ENCODE measurements at places on chromosomes 5 and 9.
A peak's percentile ranks its signal among the peaks of the same experiment; 100 is the strongest.

GRCh38 chr9:133578524-133579441 is 30.4 kb downstream of the FAM163B start:
- no peak for DNase-seq

DNA sequence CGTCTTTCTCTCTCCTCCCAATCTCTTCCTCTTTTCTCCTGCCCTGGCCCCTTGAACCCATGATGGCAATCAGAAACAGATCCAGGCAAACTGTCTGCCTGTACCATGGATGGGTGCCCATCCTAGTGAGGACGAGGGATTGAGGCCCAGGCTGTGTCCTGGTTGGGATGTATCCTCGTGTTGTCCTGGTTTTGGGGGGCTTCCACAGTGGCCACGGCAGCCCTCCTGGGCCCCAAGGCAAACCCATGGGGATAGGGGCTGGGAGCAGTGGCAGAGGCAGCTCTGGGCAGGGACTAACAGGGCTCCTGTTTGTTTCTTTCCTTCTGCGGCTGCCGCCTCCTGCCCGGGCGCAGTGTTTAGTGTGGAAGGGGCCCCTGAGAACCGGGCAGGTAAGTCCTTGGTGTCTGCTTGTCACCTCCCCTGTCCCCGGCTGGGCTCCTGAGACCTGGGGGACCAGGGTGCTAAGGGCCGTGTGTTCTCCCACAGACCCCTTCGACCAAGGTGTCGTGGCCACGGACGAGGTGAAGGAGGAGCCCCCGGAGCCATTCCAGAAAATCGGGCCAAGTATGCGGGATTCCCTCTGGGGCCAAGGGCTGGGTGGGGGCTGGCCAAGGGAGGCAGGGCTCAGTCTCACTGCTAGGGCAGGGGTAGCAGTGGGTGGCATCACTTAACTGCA is 70.0 kb downstream of the AMBP start:
- no peak for DNase-seq

DNA sequence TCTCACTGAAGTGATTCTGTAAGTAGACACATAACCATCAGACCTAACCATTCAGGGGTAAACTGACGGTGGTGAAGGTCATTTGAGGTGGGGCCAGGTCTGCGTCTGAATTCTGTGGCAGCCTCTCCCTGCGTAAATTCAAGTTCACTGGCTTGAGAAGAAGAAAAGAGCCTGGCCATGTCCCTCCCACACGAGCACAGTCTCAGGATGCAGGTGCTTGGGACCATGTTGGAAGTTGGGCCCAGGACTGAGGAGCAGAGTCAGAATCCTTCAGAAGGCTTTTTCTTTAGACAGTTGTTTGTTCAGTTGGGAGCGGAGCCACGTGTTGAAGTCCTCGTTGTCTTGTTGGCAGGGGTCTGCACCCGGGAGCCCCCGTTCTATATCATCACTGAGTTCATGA is 24.1 kb downstream of the QRFP start:
- DNase-seq: no peak

DNA sequence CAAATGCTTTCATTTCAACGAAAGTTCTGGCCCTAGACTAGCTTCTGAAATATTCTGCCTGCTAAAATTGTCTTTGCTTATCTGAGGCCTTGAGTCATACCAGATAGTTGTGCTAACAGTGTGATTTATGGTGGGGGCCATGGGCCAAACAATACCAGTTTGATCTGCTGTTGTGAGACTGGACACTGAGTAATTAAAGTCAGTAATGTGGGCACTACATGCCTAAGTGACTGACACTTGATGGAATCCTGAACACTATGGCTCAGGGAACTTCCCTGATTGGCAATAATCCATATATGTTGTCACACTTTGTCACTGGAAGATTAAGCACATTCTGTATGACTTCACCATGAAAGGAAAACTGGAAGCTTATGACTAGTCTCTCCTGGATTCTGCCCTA is 127.6 kb upstream of the CYLC2 start:
- DNase-seq: no peak

- DNase-seq: no peak
These were observed 371.4 kb upstream of the CDH18 start for GRCh38 chr5:20359377-20359776.

- no peak for DNase-seq
These were observed 41.1 kb downstream of the LURAP1L start for GRCh38 chr9:12815888-12816287.

DNA sequence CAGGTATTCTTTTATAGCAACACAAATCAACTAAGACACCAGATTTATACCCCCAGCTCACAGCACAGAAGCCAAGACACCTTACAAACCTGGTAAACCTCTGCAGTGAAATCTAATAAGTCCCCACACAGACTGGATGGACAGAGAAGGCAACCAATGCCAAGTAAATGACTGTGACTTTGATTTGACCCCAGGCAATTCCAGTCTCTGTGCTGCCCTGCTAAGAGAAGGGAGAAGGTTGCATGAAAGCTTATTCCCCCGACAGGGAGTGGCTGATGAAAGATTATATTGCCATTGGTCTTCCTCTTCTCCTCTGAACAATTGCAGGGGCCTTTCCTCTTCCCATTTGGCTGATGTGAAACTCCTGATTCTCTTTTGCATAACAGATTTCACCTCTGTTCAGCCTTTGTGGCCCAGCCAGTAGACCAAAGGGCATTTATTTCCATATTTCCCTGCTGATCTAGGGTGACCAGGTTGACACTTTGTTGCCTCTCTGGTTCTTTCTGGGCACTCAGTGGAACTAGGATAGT is 107.6 kb downstream of the ADRB2 start:
- no peak for DNase-seq

- no peak for DNase-seq
These were observed 45.0 kb upstream of the VLDLR start for GRCh38 chr9:2576631-2577030.

- peak; percentile 70 for DNase-seq
These were observed 27.1 kb downstream of the ABLIM3 start for GRCh38 chr5:149168276-149168906.

- DNase-seq: no peak
These were observed 142.1 kb downstream of the XRCC4 start for GRCh38 chr5:83219495-83219894.

GRCh38 chr5:180601591-180602480 is 10.5 kb upstream of the SCGB3A1 start:
- no peak for DNase-seq

- no peak for DNase-seq
These were observed 149.5 kb downstream of the FANCC start for GRCh38 chr9:95167998-95168397.

- DNase-seq: no peak
These were observed 256.5 kb upstream of the NFIL3 start for GRCh38 chr9:91680106-91680505.

GRCh38 chr9:20623021-20623747 is 885 bp upstream of the MLLT3 start:
- DNase-seq: no peak

DNA sequence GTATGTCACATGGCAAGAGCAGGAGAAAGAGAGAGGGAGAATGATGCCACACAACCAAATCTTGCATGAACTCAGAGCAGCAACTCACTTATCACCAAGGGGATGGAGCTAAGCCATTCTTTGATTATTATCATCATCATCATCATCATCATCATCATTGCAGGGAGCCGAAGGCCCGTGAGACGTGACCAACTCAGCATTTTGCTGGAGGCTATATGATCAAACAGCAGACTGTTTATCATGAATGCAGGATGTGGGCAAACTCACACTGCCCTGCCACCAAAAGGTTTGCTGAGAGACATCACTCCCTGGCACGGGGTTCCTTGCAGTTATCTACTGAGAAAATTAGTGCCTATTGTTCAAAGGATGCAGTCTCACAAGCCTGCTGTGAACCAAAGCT is 8.6 kb upstream of the ZNF169 start:
- no peak for DNase-seq

- DNase-seq: no peak
These were observed 33.4 kb downstream of the FAM81B start for GRCh38 chr5:95424526-95424925.

DNA sequence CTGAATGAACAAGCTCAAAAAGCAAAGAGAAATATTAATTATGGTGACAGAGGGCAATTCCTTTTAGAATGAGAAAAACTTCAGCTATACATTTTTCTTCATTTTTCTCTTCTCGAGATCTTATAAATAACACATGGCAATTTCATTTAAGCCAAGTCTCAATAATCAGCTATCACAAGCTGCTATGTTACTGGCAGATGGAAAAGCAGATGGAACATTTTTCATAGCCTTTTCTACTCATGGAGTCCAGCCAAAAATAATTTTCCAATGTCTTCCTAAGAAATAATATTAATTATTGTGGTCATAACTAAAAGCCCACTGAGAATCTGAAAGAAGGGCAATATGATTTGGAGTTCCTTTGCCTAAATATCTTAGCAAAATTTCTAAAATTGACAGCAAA is 35.6 kb downstream of the SKIC3 start:
- DNase-seq: no peak

DNA sequence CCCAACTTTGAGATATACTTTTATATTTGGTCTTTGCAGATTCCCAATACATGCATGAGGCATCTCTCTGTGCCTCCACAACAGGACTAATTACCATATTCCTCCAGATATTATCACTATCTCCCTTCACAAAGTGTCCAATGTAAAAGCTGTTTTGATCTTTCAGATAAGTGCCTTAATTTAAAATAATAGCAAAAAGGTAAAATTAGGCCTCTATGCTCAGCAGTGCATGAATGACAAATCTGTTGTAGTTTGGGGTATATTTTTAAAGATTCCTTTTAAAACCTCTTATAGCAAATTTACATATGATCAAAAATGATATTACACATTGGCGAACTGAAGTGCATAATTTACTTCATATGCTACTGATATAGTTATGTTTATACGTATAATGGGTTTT is 369.2 kb upstream of the CCNH start:
- no peak for DNase-seq

DNA sequence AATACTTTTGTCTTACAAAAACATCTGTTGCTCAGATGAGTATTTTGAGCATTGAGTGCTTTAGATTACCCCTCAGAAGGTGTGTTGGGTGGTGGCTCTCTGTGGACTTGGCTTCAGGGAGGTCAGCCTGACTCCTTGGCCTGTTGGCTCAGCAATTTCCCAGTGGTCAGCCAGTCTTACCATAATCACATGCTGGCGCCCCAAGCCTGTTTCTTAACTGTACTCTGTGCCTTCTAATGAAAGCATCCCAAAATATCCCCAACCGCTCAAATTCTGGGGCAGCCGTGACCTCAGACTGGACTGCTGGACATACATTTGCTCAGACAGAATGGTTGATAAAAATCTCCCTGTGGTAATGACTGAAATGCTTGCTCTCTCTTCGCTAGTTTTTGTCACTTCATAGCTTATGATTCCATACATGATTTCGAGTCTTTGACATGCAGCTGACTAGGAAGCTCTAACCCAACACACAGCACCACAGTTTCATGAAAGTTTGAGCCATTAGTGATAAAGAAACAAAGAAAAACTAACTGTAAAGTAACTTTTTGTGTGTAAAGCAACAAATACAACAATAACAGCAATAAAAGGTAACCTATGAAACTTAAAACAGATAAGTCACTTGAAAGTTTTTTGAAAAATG is 562.2 kb upstream of the MEF2C start:
- DNase-seq: no peak

- DNase-seq: no peak
These were observed 12.6 kb upstream of the KIF27 start for GRCh38 chr9:83933790-83934189.

- no peak for DNase-seq
These were observed 203.7 kb upstream of the TAS2R1 start for GRCh38 chr5:9833871-9834270.

DNA sequence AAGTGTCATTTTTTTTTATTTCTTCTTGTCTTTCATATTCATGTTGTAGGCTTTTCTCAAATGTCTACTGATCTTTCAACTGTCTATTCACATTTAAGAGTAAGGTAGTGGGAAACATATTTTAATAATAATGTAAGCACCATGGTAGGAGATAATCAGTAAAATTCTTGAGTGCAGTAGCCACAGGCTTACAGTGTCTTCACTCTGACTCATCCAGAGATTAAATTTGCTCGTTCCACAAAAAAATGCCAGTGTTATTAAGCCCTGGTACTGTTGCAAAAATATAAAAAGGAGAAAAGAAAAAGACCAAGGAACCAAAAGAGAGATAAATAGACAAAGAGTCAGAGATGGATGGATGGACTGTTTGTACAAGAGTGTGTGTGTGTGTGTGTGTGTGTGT is 43.0 kb downstream of the PARP8 start:
- no peak for DNase-seq
